Activated naive CD8-positive, alpha-beta T cell treated with anti-CD3 and anti-CD28 coated beads, Interleukin-2, amount 50 U/mL, for 24 hours (primary cell): ENCODE measurements at places on chromosomes 5 and 9.

GRCh38 chr9:4822057-4822456 is 29.3 kb downstream of the RCL1 start:
- DNase-seq: no peak

DNA sequence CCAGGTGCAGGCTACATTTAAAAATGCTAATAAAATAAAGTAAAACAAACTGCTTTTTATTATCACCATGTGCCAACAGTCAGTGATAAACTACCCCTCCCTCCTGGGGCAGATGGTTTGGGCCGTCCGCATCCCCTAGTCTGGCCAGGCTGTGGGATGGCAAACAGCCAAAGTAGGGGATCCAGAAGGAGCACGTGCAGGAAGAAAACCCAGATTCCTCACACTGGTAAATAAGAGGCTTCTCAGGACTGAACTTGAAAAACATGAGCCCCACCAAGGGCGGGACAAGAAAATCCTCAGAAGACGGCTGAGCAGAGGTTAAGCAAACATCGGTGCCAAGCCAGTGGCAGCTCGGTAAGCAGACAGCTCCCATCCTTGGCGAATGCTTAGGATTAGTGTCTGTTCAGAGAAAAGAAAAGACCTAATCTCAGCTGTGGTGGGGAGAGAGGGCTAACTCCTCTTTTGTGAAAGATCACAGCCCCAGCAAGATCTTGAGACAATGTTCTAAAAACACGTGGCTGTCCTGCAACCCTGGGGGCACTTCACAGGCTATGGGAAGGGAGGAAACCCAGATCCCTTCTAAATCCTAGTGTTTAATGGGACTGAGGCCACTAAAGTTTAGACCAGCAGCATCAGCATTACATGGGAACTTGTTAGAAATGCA is 46.5 kb upstream of the GDNF start:
- DNase-seq: no peak

DNA sequence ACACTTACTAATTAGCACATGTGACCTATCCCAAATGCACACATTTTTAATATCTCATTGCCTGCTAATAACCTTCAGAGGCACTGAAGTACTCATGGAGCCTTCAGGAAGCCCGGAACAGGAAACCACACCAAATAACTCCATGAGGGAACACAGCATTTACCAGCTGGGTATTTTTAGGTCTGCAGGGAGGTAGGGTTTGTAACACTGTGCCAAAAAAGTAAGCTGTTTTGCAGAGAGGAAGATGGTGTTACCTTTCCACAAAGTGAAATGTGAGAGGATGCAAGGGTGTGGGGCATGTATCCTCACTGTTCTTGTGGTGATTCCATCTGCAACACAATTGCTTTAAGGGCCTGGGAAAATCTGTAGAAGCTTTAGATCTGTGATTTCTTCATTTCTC is 64.4 kb downstream of the NUDT12 start:
- DNase-seq: no peak

GRCh38 chr5:89270901-89271300 is 387.9 kb upstream of the MEF2C start:
- DNase-seq: no peak

DNA sequence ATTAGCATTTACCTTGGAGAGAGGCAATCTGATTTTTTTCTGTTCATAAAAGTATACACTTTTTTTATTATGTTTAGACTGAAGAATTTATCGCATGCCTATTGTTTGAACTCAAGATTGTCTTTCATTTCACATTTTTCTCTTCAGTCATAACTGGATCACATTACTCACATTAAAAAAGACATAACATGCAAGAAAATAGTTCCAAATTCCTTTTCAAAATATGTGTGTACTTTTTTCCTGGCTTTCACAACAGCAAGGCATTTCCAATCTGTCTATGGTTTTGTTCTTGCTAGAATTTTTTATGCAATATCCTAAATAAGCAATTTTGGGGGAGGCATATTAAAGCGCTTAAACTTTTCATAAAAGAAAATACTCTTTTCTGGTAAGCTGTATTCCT is 21.2 kb downstream of the FTMT start:
- no peak for DNase-seq

DNA sequence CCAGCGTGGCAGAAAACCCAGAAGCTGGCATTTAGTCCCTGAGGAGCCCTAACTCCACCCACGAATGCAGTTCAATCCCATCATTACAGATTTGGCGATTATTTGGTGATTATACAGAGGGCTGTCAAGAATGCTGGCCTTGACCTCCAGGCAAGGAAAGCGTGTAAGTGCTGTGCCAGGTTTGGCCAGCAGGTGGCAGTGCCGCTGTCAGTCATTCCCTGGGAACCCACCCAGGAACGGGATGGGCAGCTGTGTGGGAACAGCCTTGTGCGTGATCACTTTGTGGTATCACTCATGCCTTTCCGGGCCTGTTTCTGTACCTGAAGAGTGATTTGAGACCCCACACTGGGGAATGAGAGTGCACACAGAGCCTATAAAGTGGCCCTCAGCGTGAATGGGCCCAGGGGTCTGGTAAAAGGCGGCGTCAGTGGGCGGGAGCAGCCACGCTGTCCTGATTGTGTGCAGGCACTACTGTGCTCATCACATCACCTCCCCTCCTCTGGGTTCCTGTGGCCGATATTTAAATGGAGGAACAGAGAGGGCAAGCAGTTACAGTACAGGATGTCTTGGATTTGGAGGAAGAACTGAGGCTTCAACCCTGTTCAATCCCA is 215.6 kb downstream of the ROR2 start:
- DNase-seq: peak; percentile 75

GRCh38 chr9:136697821-136698526 is 10.7 kb upstream of the AGPAT2 start:
- DNase-seq: no peak

DNA sequence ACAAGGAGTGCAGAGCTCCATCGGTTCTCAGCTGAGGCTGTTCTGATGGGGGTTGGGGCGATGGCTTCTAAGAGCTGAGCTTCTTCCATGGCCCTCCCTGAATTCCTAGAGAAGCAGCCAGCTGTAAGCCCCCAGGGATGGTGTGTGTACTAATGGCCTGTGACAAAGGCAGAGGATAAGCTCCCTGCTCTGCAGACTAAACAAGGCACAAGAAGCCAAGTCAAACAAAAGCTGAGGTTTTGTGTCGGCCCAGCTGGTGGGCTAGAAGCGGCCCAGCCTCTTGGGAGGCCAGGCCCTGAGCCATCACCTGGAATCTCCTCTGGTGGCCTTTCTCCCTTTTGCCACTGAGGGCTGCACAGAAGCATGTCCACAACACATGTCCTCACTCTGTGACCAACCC is 75.0 kb upstream of the XPA start:
- DNase-seq: no peak

DNA sequence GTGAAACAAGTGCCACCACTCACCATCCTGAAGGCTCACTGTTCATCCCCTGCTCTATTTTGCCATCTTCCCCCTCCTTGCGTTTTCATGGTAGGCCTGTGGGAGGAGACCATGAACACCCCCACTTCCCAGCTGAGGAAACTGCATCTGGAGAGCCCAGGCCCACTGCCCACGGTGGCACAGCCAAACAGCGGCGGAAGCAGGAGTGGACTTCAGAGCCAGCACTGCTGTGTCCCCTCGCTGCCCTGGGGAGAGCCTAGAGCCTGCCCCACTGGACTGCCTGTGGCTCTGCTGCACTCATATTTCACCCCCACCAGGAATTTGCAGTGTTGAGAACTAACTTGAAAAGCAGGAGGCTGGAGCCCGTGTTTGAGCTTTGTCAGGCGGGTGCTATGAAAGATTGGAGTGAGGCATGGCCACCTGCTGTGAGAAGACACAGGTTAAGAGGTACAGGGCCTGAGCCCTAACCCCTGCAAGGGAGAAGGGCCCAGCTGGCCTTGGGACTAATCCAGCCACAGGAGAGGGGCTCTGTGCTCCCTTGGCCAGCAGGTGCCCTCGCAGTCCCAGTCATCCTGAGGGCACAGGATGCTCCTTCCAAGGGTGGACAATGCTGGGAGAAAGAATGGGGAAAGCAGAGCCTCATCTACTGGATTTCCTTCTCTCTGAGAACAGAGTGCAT is 79.0 kb downstream of the MACROH2A1 start:
- no peak for DNase-seq

DNA sequence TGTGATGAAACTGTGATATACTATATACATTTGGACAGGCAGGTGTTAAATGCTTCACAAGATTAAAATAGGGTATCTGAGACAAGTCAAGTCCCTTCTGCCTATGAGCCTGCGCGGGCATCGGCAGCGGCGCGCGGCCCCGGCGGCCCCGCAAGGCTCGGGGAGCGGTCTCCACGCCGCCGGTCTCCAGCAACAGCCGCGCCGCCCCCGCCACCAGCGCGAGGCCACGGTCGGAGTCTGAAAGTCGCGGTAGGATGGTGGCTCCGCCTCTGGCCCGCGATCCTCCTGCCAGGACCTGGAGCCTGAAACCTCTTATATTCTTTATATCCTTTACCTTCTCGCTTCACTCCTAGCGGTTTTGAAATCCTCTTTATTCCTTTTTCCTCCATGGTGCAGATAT is 99.4 kb downstream of the INSL6 start:
- DNase-seq: no peak

DNA sequence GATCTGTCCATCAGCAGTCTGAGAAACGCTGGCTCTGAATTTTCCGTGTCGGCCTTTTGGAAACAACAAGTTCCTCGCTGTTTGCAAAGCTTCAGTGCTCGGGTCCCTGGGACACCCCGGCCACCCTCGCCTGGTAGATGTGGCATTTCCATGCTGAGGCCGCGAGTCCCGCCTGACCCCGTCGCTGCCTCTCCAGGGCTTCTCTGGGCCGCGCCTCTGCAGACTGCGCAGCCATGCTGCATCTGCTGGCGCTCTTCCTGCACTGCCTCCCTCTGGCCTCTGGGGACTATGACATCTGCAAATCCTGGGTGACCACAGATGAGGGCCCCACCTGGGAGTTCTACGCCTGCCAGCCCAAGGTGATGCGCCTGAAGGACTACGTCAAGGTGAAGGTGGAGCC is 4.7 kb downstream of the NTNG2 start:
- peak; percentile 19 for DNase-seq

- no peak for DNase-seq
Measured at GRCh38 chr5:168006456-168007130, 284.9 kb upstream of the WWC1 start.

- DNase-seq: peak; percentile 71
Measured at GRCh38 chr5:172133359-172134029, 54.5 kb downstream of the STK10 start.

DNA sequence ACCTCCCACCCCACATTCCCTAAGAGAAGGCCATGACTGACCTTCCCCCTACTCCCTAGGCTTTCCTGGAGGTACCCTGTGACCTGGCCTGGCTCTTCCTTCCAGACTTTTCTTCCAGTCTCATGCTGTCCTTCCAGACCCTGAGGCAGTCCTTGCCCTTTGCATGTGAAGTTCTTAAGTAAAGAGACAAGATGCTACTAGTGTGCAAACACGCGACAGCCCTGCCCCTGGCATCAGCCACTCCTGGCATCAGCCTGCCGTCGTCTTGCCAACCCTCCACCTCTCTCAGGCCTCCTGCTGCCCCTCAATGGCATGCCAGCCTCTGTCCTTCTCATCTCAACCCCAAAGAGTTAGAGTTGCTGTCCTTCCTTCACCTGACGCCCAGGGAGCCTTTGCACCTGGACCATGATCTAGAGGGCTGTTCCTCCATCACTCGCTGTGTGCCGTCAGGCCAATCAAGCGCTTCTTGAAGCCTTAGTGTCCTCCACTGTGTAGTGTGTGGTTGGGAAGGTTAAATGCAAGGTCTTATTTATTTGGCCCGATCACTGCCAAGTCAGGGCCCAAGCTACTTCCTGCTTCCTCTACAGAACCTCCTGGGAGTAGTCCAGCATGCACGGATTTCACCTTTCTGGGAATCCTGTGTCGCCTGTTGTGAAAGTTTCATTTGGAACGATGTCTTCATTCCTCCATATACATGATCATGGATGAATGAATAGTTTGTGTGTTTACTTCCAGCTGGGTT is 61.9 kb downstream of the WWC1 start:
- no peak for DNase-seq

- DNase-seq: no peak
Measured at GRCh38 chr5:140631831-140632365, 1.1 kb downstream of the CD14 start.

DNA sequence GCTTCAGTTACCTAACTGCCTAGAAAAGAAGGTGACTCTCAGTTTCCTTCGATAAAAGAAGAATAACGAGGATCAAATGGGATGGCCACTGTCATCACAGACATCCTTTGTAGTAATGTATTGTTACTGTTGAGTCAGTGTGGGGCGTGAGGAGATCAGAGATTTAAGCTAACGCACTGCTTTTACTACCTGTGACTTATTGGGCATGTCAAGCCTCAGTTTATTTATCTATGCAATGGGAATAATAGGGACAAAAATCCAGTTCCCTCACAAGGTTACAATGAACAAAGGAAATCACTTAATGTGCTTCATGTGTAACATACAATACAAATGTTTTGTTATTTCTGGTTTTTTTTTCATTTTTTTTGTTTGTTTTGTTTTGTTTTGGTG is 255 bp upstream of the TRPM6 start:
- DNase-seq: no peak

GRCh38 chr5:72185496-72186329 is 78.4 kb downstream of the MAP1B start:
- no peak for DNase-seq

DNA sequence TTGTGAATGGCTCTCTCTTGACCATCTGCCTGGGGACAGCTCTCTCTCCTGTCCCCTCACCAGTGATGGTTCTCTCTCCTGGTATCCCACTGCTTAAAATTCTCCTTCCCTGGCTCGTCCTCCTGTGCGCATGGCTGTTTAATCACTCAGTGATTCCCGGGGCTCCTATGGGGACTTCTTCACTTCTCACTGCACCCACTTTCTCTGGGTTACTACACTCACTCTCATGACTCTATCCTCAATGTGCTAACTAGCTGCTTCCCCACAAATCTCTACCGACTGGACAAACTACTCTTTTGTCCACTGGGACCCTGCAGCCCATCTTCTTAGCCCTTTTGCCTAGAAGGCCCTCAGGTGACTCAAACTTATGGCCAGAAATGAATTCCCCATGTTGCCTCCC is 89.1 kb upstream of the TBC1D2 start:
- no peak for DNase-seq

- no peak for DNase-seq
Measured at GRCh38 chr9:86953181-86953580, 5.9 kb upstream of the GAS1 start.

DNA sequence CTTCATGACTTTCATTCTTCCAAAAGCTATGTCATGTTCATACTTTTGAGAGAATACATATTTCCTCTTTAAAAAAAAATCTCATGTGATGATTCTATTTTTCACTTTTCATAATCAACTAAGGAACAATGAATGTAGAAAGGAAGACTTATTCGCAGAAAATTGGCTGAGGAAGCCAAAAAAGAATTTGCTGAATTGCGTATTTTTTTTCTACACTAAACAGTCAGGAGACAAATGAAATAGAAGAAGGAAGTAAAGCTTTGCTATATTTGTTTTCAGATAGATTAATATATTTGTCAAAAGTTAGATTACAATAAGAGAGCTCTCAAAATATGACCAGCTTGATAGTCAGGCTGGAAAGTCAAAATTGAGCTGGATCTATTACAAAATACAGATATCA is 504.2 kb downstream of the ANXA1 start:
- DNase-seq: no peak

GRCh38 chr5:81506378-81506777 is 112.4 kb upstream of the ACOT12 start:
- DNase-seq: no peak
